T-helper 1 cell treated with Interleukin-12 subunit alpha and Interleukin-12 subunit beta and Interleukin-4 antibody, amounts not matched to agents 30 ng/mL and 1 ng/mL, for 36 hours (primary cell): ENCODE measurements at places on chromosomes 2 and 18. TPM values are rescaled to one million over a fixed set of nuclear protein-coding genes. Genes with fewer than 3 reads are reported as not detected.

The PPP1R1C gene
- not detected in 2 replicates for total RNA-seq

The LDLRAD4 gene
- 23.7 and 24.7 TPM in 2 replicates for total RNA-seq

The C18orf63 gene
- not detected in 2 replicates for total RNA-seq

The SELENOI gene
- total RNA-seq, result 37.0 and 37.2 TPM in 2 replicates

The NT5DC4 gene
- total RNA-seq, result 0.17 TPM in 1 of 2 replicates, not detected in the other
